ENCODE measurements at places on chromosomes 1 and 21.

DNA sequence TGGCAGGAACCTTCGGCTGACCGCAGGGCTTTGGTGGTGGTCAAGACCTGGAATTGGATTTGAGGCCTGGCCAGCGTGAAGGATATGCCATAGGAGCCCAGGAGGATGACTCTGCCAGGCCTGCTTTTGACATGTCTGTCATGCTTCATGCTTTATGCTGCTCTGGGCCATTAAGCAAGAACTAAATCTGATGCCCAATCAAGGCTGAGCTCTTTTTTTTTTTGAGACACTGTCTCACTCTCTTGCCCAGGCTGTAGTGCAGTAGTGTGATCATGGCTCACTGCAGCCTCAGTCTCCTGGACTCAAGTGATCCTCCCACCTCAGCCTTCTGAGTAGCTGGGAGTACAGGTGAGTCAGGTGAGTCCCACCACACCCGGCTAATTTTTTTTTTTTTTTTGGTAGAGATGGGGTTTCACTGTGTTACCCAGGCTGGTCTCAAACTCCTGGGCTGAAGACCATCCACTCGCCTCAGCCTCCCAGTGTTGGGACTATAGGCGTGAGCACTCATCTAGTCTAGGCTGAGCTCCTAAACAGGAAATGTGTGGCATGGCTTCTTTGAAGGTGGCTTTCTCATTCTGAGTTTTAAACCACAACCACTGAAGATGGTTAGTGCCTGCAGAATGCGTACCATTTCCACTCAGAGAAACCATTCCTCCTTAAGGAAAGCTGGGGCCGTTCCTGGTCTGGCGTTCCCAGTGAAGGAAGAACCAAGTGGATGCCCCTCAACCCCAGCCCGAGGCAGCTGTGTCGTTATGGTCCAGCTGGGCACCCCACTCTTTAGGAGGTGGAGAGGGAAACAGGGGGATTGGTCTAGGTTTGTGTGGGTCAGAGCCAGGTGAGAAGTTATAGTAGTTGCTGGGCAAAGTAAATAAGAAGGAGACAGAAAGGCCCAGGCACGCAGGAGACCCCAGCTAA lies 34.2 kb upstream of the ATP5PO start:
- peak; percentile 73 for DNase-seq

GRCh38 chr21:18869104-18869503 lies 465.5 kb upstream of the TMPRSS15 start:
- DNase-seq = no peak

- no peak for DNase-seq
Observed at GRCh38 chr1:234527346-234527745, 48.4 kb upstream of the TARBP1 start.

DNA sequence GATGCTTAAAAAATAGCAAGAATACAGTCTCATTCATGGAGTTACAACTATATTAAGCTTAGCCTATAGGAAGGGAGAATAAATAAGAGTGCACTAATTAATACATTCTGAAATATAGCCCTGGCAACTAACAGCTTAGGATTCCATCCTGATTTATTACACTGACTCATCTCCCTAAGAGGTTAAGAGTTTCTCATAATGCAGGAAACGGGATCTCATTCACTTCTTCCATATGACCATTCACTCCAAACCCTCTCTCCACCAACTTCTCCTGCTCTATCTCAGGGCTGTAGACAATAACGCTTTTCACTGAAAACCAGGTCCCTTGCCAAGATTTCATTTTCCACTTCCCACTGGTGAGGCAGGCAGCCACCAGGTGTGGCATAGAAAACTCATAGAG lies 168.5 kb upstream of the PLD5 start:
- DNase-seq = no peak

DNA sequence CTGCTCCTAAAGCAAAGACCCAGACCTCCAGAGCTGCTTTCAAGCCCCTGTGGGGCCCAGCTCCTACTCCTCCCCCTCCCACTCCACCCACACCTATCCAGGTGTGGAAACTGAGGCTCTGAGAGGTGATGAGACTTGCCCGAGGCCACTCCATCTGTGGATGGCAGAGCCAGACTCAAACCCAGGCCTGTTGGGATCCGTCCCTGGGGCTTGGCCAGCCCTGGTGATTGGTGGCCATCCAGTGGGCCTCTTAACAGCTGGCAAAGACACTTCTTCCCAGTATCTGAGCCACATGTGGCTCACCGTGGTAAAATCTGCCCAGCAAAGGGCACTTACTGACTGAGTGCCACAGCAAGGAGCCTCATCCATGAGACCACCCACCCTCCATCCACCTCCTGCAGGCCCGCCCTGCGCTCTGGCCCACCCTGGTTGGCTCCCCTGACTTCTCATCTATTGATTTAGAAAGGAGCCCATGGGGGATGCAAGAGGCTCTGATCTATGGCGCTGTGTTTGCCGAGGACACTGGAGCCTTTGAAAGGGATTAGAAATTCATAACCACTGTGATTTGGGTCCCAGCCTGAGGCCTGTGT lies 398.5 kb downstream of the PTPRU start:
- DNase-seq = no peak

- peak; percentile 81 for DNase-seq
Observed at GRCh38 chr1:110150330-110151174, at the start of gene SLC6A17. Gene SLC6A17, plus strand, starts transcription at chr1:110150494. Its CDS starts 16,436 bp downstream, at chr1:110166930.

GRCh38 chr1:161836018-161836417 lies 69.9 kb downstream of the ATF6 start:
- no peak for DNase-seq

DNA sequence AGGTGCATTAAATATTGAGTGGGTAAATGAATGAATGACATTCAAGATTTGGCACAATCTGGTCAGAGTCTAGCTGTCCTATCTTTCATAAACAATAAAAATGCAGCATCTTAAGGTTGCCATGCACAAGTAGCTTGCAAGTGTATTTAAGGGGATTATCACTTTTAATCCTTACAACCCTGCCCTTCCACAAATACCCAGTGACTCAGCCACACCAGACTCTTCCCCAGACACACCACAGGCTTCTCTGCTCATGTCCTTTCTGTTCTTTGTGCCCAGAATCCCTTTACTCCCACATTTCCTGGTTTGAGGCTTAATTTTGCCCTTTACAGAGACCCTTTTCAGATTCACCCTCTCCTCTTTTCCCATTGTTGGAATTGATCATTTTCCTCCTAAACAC lies 59.8 kb downstream of the KIRREL1 start:
- DNase-seq = no peak

DNA sequence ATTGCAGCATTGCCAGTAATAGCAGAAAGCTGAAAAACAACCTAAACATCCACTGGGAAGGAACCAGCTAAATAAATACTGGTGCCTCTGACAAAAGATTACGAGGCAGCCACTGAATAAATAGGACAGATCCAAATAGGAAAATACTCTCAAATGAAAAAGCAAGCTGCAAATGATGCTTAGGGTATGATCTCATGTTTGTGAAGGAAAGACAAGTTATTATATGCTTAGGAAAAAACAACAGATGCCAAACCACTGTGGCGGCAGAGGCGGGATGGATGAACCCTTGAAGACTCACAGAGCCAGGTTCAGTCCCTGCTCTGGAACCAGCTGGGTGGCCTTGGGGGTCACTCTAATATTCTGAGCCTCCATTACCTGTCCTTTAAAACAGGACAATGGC lies 41.6 kb downstream of the MATN1 start:
- DNase-seq = no peak

DNA sequence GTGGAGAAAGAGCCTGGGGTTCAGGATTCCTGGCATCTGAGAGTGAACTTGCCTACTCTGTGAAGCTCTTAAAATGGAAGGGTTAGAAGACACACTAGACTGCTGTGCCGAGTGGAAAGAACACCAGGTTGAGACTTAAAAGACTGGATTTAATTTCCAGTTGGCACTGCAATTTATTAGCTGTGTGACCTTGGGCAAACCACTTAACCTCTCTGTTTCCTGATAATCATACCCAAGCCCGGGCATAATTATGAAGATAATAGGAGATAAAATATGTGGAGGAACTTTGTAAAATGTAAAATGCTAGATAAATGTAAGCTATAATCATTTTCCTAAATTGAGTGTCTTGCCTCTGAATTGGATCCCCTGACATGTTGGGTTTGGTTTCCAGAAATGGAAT lies 4.7 kb upstream of the LHX4 start:
- DNase-seq = no peak

DNA sequence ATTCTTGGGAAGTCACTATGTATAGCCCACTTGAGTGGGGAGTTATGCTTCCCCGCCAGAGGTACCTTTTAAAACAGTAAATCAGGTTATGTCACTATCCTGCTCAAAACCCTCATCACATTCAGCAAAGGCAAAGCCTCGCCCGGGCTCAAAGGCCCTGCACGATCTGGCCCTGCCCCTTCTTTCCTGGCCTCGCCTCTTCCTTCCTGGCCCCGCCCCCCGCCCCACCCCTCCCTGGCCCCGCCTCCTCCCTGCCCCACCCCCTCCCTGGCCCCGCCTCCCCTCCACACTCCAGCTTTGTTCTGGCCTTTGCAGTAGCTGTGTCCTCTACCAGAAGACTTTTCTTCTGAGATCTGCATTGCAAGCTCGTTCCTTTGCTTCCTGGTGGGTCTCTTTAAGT lies 6.6 kb downstream of the LDLRAD2 start:
- peak; percentile 49 for DNase-seq

DNA sequence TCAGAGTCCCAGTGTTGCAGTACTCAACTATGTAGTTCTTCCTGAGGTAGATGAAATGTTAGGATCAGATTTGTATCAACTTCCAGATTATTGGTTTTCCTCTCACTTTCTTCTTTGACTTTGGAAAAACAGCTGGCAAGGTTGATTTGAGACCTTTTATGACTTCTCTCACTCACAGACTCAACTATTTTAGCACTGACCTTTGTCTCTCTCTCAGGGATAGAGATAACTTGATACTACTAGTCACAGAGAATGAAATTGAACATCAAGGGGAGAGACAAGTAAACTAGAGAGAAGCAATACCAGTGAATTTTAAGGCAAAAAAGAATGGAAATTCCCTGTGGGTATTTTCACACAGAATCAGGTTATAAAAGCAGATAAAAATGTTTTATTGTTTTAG lies 159.7 kb upstream of the B3GALT2 start:
- DNase-seq = no peak

- no peak for DNase-seq
Observed at GRCh38 chr21:42651515-42652401, 1.7 kb upstream of the PDE9A start.

DNA sequence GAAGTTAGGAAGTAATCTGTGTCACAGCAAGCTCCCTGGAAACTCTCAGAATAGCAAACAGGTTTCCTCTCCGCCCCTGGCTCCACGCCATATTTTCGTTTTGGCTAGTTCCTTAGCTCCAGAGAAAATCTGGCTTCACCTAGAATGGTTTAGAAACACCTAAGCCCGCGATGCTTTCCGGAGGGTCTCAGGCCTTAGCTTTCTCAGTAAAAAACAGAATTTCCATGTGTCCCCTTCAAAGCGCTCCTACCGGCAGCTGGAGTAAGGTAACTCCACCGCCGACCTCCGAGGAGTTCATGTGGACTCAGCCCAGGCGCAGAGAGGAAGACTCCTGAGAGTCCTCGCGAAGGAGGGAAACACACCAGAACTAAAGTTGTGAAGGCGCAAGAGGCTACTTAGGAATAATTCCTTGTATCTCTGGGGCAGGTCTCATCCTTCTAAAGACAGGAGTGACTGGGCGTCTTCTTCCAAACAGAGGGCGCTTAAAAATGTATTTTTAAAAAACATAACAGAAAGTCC lies 406 bp downstream of the KIAA0040 start:
- DNase-seq = peak; percentile 61

DNA sequence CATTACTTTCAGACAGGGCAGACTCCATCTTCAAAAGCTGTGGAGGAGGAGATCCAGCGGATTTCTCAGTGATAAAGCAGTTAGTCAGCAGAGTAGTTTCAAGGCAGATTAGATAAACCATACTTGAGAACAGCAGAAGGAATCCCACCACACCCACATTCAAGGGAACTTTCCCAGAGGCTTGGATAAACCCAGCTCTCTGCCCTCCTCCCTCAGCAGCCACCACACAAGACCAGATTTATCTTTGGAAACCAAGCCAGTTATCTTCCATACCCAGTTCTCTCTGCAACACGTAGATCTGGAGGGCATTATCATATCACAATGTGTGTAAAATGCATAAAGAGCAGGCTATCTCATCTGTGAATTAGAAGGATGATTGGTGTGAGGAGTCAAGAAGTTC lies 40.2 kb downstream of the GFI1 start:
- no peak for DNase-seq

GRCh38 chr1:111855260-111855659 lies 99.6 kb downstream of the DDX20 start:
- no peak for DNase-seq

GRCh38 chr1:199698222-199698621 lies 329.3 kb upstream of the NR5A2 start:
- no peak for DNase-seq

- DNase-seq = no peak
Observed at GRCh38 chr1:171220081-171220420, 28.2 kb upstream of the FMO1 start.

DNA sequence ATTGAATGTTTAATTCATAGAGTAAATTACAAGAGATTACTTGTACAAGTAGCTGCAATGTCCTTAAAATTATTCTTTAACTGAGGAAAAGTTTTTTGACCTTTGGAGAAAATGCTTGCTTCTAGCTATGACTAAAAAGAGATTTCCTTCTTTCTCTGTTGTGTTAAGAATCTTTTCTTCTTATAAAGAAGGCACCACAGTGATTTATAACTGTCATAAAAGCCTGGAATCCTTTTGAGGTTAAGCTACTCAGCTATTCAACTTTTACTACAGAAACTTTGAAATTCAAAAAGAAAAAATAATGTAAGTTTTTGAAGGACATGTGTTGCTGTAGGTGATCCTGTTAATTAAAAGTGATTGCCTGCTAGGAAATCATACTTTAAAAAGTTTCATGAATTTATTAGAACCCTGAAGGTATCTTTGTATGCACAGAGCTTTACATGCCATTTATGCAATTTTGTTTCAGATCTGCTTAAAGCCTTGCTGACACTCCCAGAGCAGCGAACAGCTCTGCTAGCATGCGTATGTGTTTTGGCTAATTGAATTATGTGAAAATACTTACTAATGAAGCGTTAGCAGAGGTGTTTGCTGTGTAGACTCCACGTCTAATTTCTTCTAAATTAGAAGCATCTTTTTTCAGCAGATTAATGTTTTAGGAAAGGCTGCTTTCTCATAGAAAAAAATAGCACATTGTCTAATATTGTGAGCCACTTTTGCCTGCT lies 94.7 kb upstream of the SMYD2 start:
- no peak for DNase-seq

DNA sequence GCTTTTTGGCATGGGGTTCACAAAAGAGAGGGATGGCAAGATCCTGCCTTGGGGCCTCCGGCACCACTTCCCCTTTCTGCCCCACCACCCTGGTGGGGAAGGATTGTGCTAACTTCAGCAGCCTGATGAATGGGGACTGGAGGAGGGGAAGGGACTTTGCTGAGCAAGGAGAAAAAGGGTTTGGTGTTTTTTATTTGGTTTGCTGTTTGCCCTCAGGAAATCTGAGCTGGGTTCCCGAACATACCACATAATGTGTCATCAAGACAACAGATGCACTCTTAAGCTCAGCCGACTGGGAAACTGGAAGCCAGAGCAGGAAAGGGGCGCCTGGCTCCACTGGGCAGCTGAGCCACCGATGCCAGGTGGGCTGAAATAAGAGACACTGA lies 19.8 kb downstream of the OLFML2B start:
- DNase-seq = no peak
